ENCODE measurements at places on chromosomes 5 and 9.

- DNase-seq, result no peak
Observed at GRCh38 chr5:174892742-174893141, 168.4 kb downstream of the MSX2 start.

GRCh38 chr5:538801-539468 lies 14.7 kb upstream of the SLC9A3 start:
- no peak for DNase-seq

DNA sequence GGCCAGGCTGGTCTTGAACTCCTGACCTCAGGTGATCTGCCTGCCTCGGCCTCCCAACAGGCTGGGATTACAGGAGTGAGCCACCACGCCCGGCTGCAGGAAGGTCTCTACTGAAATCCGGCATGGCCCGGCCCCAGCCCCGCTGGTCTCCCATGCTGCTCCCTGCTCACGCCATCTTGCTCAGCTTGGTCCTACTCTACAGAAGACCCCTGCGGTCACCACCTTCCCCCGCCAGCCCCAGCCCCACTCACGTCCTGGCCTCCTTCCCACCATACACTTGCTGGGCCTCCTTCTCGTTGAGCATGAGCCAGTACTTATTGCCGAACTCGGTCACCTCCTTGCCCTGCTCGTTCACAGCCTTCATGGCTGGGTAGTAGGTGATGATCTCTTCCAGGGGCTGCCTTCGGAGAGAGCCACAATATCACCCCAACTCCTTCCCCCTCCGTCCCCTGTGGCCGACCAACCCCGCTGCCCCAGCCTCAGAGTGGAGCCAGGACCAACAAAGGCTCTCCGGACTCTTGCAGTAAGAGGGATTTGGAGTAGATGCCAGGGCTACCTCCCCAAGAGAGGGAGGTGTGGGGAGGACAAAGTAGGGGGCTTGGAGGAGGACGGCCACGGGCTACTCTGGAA lies 4.0 kb downstream of the PTGES2 start:
- no peak for DNase-seq

DNA sequence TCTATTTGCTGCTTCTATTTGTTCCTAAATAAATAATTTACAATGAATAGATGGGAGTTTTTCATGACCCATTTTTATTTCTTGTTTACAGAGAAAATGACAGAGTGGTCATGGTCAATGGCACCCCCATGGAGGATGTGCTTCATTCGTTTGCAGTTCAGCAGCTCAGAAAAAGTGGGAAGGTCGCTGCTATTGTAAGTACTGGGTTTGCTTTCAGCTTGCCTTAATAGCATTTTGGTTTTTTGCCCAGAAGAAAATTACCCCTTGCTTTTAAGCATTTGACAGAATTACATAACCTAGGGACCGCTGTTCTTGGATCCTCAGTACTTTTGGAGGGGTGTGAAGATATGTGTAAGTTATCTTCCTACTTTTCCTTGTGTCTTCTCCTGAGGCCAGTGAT lies 44.1 kb downstream of the TJP2 start:
- no peak for DNase-seq

DNA sequence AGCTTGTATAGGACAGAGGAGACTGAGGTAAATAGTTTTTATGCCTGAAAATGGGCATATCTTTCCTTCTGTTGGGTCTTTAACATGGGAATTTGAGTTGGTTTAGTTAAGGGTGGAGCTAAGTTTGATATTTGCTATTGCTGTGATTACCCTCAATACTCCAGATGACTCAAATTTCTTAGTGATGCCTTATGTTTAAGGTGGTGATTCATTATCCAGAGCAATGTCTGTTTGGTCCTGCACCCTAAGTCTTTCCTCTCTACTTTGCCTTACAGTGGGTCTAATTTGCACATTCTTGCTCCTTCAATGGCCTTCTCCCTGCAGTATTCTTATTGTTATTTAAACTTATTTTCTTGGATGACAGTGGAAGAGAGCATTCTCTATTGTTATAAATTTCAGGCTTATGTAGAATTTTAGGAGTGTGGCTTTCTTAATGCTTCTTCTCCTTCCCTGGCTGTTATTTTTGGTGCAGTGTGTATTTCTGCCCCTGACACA lies 312.9 kb upstream of the RPS23 start:
- DNase-seq, result no peak

DNA sequence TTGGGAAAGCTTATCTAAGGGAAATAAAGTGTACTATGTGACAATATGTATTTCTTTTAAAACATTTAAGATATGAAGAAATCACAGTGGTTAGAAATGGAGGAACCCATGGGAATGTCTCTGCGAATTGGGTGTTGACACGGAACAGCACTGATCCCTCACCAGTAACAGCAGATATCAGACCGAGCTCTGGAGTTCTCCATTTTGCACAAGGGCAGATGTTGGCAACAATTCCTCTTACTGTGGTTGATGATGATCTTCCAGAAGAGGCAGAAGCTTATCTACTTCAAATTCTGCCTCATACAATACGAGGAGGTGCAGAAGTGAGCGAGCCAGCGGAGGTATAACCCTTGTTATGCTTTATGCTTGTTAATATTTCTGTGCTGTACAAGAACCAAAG lies 69.9 kb downstream of the ADGRV1 start:
- DNase-seq, result no peak

- DNase-seq, result peak; percentile 1
Observed at GRCh38 chr9:127451858-127452656, 747 bp downstream of the LRSAM1 start.

- DNase-seq, result no peak
Observed at GRCh38 chr9:137781906-137782585, 95.5 kb upstream of the CACNA1B start.

GRCh38 chr5:83434946-83435345 lies 36.6 kb upstream of the VCAN start:
- no peak for DNase-seq

- DNase-seq, result no peak
Observed at GRCh38 chr5:72407078-72407477, 86.9 kb downstream of the PTCD2 start.
